ENCODE measurements at places on chromosomes 12 and 14. TPM values are rescaled to one million over a fixed set of nuclear protein-coding genes. Genes with fewer than 3 reads are reported as not detected.

The WDHD1 gene
- 9.1 TPM for total RNA-seq

DNA sequence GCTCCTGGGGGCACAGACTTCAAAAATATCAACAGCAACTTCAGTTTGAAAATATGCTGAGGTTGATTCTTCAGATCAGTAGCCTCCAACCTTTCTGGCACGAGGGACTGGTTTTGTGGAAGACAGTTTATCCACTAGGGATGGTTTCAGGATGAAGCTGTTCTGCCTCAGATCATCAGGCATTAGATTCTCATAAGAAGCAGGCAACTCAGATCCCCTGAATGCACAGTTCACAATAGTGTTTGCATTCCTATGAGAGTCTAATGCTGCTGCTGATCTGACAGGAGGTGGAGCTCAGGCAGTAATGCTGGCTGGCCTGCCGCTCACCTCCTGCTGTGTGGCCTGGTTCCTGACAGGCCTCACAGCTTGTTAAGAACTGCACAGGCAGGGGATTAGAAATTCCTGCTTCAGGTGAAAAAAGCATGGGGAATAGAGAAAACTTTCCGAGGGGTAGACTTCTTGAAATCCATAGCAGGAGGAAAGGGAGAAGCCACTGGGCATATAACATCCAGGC, 12.8 kb downstream of the EPYC start:
- DNase-seq: no peak

The RERG gene
- 6.6 TPM for total RNA-seq

- no peak for DNase-seq
Observed at GRCh38 chr14:85205875-85206274, 324.1 kb upstream of the FLRT2 start.

GRCh38 chr14:76701436-76701835, 59.8 kb upstream of the VASH1 start:
- DNase-seq: no peak

The A2ML1 gene
- 3.4 TPM for total RNA-seq

DNA sequence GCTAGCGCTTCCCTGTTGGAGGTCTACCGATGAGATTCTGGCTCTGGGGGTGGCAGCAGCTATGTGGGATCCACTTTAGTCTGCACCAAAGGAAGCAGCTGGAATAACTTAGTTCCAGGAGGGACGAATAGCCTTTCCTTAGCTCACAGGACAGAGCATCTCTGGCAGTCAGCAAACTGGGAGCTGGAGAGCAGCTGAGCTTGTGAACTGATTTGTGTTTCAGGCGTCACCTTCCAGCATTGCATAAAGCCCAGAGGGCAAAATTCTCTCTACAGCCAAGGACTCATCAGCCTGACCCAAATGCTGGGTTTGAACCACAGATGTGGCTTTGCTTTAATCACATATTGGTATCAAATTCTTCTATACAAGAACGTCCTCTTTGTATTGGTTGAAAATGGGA, 81.9 kb upstream of the PELI2 start:
- DNase-seq: no peak

The GLIPR1 gene
- total RNA-seq: 15.0 TPM

The NINJ2 gene
- total RNA-seq: 5.4 TPM

DNA sequence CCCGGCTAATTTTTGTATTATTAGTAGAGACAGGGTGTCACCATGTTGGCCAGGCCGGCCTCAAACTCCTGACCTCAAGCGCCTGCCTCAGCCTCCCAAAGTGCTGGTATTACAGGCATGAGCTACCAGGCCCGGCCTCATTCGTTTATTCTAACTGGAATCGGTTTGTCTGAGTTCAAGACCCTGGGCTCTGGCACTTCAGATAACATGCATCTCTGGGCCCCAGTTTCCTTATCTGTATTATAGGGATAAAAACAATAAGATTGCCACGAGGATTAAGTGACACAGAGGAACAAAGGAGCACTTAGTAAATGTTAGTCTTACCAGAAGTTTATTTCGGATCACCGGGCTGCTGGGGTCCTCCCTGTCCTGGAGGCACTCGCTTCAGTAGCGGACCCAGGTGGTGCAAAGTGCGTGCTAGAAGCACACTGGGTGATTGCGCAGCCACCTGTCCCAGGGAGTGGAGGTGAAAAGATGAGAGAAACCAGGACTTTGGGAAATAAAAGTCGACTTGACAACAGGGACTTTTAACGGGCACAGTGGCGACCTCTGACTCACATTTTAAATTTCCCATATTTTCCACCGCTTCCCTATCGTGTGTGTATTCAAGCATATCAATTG, 37.5 kb downstream of the ACACB start:
- no peak for DNase-seq

DNA sequence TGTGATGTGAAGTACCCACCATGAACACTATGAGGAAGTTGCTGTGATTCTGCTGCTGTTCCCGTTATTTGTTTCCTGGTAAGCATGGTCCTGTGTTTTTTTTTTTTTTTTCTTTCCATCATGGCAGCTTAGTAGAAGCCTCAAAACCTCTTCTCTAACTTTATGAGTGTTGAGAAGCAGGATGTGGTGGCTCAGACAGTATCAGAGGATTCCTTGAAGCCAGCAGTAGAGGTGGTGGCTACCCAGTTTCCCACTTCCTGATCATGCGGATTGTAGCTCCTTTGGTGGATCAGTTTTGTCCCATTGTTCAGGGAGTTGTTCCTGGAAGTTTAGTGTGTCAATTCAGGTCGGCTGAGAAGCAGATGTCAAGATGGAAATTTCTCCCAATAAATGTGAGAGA, 175.8 kb downstream of the ATP23 start:
- DNase-seq: no peak

DNA sequence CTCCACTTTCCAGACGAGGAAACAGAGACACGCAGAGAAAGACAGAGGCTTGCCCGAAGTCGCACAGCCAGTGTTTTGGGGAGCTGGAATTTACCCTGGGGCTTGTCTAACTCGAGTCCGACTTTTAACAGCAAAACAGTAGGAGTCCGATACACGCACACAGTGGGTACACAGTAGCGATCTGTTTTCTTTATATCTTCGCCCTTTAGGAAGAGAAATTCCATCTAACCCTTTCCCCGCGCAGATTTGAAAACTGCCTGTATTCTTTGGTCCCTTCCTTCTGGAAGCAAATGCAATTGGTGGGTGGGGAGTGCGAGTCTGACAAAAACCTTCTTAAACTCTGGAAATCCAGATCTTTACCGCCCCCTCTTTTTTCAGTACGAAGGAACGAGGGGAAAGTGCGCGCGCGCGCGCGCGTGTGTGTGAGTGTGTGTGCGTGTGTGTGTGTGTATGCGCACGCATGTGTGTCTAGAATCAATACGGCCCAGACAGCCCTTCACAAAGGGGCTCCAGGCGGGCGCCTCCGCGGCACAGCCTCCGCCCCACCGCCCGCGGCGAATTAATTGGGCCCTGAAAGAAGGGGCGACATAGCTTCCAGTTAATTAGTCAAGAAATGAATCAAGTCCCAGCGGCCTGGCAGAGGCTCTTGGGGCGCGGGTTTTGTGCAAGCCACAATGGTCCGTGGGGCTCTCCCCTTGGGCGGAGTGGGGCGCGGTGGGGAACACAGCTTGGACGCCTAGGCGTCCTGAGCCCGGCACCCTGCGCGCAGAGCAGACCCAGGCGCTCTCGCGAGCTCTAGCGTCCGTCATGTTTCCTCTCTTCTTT, 14.0 kb upstream of the TBX3 start:
- DNase-seq: no peak

The CCDC88C gene
- total RNA-seq: 19.1 TPM

- DNase-seq: no peak
Observed at GRCh38 chr12:2642176-2642892, 152.4 kb upstream of the FKBP4 start.

The HPD gene
- 0.30 TPM for total RNA-seq

DNA sequence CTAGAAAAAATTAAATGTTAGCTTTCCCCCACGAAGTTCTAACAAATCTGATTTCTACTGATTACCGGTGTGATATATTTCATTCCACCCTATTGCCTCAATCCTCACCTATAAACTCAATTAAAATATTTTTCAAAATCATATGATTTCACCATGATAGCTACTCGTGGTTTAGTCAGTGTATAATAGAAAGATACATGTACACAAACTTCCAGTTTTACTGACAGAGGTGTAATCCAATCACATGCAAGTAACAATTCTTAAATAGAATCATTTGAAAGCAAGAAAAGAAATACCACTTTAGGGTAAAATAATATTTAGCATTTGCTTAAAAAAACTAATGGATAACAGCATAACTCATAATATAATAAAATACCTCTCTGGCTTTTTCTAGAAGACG, 55.0 kb upstream of the C12orf50 start:
- DNase-seq: no peak

DNA sequence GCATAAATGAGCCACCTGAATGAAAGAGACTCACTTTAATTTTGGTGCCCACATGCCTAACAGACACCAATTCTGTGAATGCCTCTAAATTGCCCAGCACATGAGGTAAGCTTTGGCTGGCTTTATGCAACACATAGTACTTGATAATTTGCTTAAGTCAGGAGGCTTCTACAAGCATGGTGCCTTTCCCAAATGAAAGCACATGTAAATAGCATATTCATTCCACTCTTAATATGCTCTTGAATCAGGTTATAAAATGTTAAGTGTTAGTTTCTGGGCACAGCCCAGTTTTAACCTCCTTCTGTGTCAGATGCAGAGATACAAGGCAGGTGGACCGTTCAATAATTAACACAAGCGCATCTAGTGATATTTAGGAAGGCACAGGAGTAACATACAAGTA, 15.6 kb downstream of the TMCC3 start:
- no peak for DNase-seq

DNA sequence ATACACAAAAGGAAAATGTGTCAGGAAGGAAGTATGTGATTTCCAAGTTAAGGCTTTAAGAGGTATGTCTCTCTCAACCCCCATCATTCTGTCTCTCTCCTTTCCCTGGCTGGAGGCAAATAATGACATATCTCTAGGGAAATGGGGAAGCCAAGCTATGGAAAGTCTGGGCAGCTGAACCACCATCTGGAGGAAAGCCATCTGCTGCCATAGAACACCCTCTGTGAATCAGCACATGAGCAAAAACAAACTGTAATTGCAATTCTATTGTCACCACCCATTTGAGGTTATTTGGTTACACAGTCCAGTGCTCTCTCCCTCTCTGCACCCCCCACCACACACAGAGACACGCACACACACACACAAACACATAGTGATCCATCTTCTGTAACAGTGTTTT, 766.2 kb downstream of the FLRT2 start:
- no peak for DNase-seq

GRCh38 chr14:69055999-69056788, 77.1 kb upstream of the ACTN1 start:
- peak; percentile 92 for DNase-seq

- peak; percentile 80 for DNase-seq
Observed at GRCh38 chr14:54177641-54178621, 218.9 kb upstream of the CDKN3 start.

- no peak for DNase-seq
Observed at GRCh38 chr14:51074701-51075385, 20.1 kb downstream of the TRIM9 start.

DNA sequence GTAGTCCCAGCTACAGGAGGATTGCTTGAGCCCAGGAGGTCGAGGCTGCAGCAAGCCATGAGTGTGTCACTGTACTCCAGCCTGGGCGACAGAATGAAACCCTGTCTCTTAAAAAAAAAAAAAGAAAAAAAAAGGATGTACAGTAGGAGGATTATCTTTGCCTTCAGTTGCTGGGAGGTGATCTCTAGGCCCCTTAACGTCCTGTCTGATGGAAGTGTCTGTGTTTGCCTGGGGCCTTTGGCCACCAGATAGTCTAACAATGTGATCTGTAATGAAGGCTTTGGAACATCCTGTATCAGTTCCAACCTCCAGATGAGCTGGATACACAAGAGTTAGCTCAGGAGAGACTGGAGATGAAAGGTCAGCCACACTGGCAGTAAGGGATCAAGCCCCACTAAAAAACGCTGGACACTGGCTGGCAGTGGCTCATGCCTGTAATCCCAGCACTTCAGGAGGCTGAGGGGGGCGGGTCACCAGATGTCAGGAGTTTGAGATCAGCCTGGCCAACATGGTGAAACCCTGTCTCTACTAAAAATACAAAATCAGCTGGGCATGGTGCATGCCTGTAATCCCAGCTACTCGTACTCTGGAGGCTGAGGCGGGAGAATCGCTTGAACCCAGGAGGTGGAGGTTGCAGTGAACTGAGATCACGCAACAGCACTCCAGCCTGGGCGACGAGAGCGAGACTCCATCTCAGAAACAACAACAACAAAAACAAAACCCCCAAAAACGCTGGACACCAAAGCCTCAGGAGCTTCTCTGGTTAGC, 19.0 kb upstream of the HNF1A start:
- DNase-seq: no peak

DNA sequence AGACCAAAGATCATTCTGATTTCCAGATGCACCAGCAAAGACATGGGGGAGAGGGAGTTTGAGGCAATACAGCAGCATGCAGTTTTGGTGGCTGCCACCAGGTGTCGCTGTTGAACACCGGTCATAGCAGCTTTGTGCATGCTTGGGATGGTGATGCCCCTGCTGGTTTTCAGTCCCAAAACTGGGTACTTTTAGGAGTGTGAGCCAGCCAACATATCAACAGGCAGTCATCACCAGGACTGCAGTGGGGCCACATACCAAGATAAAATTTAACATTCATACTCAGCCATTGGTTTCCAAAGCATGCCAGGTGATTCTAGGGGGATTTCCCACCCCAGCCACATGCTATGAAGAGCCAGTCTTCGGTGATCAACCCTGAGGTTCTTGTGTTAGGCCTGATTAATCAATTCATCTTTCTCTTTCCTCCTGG, 64.2 kb downstream of the PHETA1 start:
- no peak for DNase-seq

GRCh38 chr12:47770086-47770726, 2.8 kb upstream of the SLC48A1 start:
- DNase-seq: no peak

The AGAP2 gene
- 27.5 TPM for total RNA-seq

DNA sequence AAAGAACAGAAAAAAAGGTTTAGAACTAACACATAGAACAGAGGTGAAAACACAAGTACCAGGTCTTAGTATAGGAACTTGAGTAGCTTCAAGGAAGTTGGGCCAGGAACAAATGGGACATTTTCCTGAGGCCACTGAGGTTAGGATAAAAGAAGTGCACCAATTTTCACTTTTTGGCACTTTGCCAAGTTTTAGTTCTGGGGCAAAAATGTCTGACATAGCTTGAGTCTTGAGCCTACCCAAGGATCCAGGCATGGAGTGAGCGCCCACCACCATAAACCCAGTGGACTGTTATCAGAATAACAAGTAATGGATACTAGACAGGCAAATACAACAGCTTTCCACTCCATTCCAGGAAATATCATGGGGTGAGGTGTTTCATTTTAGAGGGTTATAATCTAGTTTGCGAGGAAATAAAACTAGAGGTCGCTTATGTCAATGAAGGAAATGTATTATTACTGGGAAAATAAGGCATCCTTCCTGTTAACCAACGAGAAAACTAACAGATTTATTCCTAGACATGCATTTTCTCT, 199.7 kb upstream of the HMGA2 start:
- no peak for DNase-seq

DNA sequence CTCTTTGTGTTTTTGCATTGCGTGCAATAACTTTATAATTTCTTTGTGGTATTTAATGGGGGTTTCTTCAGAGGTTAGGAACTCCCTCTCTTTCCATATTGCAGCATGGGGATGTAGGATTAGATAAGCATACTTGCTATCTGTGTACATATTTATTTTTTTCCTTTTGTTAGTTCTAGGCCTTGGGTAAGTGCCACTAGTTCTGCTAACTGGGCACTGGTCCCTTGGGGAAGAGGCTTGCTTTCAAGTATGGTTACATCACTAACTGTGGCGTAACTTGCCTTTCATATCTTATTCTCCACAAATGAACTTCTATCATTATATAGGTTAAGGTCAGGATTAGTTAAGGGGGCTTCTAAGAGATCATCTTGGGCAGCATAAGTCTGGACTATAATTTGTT, 31.5 kb upstream of the SLCO1B3 start:
- no peak for DNase-seq

The ESRRB gene
- 1.5 TPM for total RNA-seq

Data from spinal cord (tissue), 10 donors.